ENCODE measurements at places on chromosomes 12 and 14.

DNA sequence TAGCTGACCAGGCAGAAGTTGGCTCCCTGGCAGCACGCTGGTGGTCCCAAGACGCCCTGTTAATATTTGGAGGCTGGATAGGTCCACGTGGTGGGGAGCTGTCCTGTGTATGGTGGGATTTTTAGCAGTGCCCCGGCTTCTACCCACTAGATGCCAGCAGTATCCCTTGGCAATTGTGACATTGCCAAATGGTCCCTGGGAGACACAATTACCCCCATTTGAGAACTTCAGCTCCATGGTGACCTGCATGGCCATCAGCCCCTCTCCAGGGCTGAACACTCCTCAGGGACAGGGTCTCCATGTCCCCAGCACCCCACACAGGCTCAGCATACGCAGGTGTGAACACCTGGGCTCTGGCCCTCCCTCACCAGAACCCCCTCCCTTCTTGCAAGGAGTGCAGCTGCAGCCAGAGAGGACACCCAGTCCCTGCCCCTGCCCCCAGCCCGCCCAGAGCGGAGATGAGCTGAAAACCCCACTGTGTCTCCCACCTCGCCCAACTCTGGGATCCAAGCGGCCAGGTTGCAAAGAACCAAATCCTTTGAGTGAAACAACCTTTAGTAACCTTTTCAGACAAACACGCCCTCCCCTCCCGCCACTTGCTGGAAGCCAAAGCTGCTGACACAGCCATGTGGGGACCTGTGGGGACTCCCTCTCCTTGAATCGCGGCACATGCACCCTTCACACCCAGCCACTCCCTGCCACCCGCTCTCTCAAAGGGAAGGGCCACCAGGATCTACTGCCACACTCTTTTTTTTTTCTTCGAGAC lies 120.4 kb downstream of the CALM1 start:
- no peak for DNase-seq

- no peak for DNase-seq
These were observed 194.5 kb upstream of the C14orf180 start for GRCh38 chr14:104385111-104385510.

DNA sequence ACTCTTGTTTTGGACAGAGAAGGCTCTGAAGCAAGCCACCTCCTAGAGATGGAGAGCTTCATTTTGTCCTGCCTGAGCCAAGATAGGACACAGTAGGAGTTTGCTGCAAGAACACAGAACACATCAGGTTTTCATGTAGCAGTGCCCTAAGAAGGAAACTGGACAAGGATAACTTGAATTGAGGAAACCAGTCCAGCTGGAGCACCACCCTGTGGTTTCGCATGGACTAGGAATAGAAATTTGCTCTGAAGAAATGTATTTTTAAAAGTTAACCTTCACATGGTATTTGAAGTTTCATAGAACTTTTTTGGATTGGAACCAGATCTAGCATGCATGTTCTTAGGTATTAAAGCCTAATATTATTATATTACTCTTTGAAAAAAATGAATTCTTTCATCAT lies 68.8 kb downstream of the RERG start:
- no peak for DNase-seq

DNA sequence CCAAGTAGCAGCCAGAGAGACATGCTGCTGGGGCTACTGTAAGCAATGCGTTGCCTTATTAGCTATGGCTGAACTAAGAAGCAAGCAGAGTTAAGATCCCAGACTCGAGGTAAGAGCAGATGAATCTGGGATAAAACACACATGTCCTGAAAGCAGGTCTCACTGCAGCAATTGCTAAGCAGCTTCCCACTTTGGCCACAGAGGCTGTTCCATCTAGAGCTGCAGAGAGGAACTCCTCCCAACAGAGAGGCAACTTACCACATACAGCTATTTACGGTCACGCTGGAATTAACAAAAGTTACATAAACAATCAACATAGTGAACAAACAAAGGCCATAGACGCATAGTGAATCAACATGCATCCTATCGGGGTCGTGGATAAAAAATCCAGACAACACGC lies 90.2 kb downstream of the KSR2 start:
- DNase-seq = no peak

DNA sequence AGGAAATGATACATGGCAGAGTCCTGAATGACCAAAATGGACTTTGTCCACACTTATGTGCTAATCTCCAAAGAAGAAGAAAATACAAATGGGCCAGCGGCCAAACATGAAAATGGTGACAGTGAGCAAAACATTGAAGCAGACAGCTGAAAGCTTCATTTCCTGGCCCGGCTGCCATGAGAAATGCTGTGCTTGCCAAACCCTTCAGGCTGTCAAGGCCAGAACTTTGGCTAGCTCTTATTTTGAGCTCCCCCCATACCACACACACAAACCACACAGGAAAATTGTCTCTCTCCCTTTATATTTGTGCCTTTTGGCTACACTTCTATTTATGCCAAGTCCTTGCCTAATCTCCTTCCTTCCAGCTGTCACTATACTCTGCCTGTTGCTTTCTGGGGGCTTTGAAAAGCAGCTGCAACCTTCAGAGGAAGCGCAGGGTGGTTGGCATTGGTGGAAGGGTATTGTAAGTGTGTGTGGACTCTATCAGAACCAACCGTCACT lies 323.8 kb downstream of the RAD51B start:
- DNase-seq = no peak

DNA sequence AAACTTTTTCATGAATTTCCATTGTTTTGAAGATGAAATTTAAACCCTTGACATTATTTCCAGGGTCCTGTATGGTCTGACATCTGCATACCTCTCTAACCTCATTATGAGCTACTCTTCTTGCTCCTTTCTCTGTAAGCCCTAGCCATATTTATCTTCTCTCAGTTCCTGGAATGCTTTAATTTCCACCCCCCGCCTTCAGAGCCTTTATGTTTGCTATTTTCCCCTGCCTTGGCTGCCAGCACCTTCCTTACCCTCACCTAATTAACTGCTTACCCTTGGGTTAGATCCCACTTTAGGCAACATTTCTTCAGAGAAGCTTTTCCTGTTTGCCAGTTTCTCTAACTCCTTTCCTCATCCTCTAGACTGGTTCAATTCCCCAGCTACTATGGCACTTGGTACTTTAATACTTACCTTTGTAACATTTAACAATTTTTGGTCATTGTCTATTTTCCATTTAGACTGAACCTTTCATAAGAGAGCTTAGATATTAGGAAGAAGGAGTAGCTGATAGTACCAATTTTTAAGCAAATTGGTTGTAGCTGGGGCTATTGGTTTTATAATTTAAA lies 6.0 kb downstream of the STYX start:
- DNase-seq = no peak

DNA sequence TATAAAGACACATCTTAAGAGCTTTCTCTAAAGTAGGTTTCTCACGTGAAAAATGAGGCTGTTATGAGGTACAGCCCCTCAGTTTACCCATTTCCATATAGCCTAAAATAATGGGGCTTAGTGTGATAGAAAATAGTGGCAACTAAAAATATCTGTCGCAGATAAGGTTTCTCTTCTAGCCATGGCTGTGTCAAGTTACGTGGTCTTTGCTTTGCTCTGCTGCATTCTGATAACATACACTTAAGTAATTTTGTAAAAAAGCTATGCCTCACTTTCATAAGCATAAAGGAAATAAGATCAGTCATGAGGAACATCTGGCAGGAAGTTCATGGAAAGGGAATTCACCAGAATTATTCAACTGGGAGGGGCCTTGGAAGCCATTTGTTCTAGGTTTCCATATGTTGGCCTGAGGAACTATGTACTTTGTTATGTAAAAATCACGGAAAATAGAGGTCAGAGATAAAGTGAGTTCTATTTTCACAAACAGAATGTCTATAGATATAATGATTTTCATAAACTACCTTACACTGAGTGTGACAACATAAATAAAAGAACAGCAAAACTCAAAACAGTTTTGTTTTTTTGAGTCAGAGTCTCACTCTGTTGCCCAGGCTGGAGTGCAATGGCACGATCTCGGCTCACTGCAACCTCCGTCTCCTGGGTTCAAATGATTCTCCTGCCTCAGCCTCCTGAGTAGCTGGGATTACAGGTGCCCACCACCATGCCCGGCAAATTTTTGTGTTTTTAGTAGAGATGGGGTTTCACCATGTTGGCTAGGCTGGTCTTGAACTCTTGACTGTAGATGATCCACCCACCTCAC lies 195.6 kb upstream of the KRR1 start:
- DNase-seq = no peak

- DNase-seq = no peak
These were observed 15.5 kb downstream of the ADGRD1 start for GRCh38 chr12:130969223-130969622.

GRCh38 chr14:54567639-54568561 lies 972 bp downstream of the SAMD4A start:
- no peak for DNase-seq

DNA sequence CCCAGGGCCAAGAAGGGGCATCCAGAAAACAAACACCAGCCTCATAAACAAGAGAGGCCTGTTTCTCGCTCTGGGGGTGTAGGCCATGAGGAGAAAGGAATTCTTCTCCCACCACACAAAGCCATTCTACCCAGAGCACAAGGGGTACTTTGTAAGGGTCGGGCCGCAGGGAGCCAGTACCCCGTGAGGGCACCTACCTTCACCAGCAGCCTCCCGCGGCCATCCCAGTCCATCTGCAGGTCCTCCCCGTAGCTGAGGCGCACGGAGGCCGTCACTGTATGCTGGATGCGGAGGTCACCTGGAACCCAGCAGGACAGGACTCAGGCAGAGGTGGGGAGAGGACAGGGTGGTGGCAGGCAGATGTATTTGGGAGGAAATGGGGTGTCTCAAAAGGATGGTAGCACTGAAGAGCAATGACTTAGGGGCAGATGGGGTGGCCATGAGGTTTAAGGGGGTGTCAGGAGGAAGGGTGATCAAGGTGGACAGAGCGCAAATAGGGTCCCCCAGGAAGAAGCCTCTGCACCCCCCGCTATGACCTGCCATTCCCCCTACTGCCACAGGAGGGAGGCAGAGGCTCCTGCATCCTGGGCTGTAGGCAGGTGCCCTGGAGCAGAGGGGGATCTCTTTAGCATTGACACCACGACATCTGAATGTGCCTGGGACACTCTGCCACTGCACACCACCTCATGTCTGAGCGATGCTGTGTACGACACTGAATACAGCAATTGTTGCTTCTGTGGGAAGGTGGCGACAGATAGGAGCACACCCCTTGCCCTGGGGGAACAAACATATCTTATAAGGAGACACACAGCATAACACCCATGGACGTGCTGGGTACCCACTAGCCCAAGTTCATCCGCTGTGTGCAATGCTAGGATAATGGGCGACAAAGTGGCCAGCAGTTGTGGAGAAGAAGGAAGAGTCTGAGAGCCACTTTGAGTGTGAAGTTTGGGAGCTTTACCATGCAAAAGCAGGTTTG lies 61.4 kb downstream of the VWF start:
- DNase-seq = peak; percentile 5

GRCh38 chr14:79960288-79960687 lies 251.0 kb downstream of the DIO2 start:
- no peak for DNase-seq

- no peak for DNase-seq
These were observed 14.1 kb downstream of the ITGA7 start for GRCh38 chr12:55693323-55694187.

DNA sequence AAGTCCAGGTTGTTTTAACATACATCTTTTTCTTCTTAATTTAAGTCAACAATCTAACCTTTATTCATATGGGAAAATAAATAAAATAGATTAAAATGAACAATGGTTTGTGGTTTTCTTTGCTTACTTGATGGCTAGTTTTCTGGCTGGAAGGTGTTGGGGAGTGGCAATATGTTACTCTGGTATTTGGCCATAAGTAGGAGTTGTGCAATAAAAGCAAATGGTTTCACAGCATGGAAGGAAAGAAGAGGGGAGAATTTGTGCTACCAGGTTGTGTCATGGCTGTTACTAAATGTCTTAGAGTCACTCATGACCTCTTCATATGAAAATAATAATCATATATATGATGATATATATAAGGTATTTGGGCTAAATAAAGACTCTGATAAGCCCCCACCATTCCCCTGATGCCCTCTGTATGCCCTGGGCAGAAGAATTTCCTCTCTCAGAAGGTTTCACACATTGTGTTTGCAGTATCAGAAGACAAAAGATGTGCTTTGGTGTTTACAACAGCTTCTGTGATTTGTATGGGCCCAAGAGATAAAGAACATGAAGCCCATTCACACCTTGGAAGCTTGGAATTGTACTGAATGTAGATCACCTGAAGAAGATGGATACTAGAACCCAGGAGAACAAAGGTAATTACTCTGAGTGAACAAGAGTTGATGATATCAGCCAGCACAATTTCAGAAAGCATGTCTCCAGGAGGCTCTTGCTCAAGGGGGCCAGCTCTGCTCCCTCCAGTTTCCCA lies 160.9 kb downstream of the ALG10B start:
- DNase-seq = no peak

GRCh38 chr14:68639000-68639757 lies 153.7 kb downstream of the ZFP36L1 start:
- no peak for DNase-seq

- DNase-seq = no peak
These were observed 198.3 kb downstream of the PHLDA1 start for GRCh38 chr12:75833268-75833667.

DNA sequence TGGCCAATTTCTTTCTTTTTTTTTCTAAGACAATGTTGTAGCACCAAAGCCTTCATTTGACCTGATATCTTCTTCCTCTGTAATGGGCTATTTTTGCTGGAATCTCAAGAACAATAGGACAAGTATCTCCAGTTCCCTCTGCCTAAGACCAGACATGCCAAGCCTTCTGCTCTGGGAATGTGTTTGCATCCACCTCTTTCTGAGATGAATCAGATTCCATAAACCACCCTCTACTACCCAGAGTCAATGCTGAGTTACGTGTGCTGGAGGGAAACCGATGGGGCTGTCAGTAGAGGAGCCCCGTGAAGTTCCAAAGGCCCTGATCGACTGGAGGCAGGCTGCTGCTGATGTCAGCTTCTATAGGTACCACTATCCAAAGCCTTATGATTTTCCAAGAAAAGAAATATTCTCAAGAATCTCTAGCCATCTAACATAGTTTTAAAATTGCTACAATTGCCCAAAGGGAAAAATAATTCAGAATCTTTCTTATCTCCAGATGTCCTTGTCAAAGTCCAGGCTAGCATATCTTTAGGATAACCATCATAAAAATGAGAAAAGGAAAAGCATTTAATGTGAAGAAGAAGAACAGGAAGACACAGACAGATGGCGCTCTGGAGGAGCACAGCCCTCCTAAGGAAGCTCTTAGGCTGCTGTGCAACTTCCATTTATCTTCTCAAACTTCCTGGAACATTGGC lies 101.9 kb downstream of the SLC8A3 start:
- DNase-seq = no peak

DNA sequence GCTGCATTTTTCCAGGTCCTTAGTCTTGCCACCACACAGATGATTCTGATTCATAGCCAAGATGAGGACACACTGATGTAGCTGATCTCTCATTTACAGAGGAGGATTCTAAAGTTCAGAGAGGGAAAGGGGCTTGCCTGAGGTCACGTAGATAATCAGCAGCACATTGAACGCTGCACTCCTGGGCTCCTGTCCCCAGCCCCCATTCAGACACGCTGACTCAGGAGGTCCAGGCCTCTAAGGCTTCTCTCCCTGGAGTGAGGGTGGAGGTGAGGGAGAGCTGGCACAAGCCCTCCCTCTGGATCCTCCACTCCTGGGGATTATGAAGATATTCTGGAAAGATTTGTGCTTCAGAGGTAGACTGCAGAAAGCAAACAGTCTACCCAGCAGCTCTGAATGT lies 10.3 kb downstream of the NFATC4 start:
- no peak for DNase-seq
